ENCODE measurements at places on chromosomes 7 and 10. TPM values are rescaled to one million over a fixed set of nuclear protein-coding genes. Genes with fewer than 3 reads are reported as not detected.

Gene JMJD1C
- total RNA-seq: 74.4 TPM

Gene UTF1
- not detected for total RNA-seq

Gene UBTD1
- 16.1 TPM for total RNA-seq

Gene NKX1-2
- not detected for total RNA-seq

- no peaks in the 10 kb centered on the region for H3K27me3 ChIP-seq
- H3K4me1 ChIP-seq: no peaks in the 10 kb centered on the region
- H3K36me3 ChIP-seq: peaks cover 5% of the 10 kb centered on the region
- H3K27ac ChIP-seq: no peak overlapping the region
These were observed 18.2 kb downstream of the TCTN3 start for GRCh38 chr10:95675403-95676116.

GRCh38 chr7:120941064-120941463 lies 9.5 kb upstream of the ING3 start:
- no peak overlapping the region for H3K27ac ChIP-seq
- H3K4me1 ChIP-seq: no peaks in the 10 kb centered on the region
- no peaks in the 10 kb centered on the region for H3K27me3 ChIP-seq
- no peak overlapping the region for H3K4me3 ChIP-seq
- no peaks in the 10 kb centered on the region for H3K36me3 ChIP-seq

GRCh38 chr10:57035310-57035709 lies 674.3 kb upstream of the ZWINT start:
- no peaks in the 10 kb centered on the region for H3K36me3 ChIP-seq
- H3K27ac ChIP-seq: no peak overlapping the region
- no peak overlapping the region for H3K4me3 ChIP-seq
- no peaks in the 10 kb centered on the region for H3K27me3 ChIP-seq

GRCh38 chr10:10326116-10326515 lies 691.6 kb upstream of the CELF2 start:
- H3K36me3 ChIP-seq: no peaks in the 10 kb centered on the region
- no peaks in the 10 kb centered on the region for H3K27me3 ChIP-seq
- H3K4me1 ChIP-seq: no peaks in the 10 kb centered on the region
- no peak overlapping the region for H3K4me3 ChIP-seq
- H3K27ac ChIP-seq: no peak overlapping the region

DNA sequence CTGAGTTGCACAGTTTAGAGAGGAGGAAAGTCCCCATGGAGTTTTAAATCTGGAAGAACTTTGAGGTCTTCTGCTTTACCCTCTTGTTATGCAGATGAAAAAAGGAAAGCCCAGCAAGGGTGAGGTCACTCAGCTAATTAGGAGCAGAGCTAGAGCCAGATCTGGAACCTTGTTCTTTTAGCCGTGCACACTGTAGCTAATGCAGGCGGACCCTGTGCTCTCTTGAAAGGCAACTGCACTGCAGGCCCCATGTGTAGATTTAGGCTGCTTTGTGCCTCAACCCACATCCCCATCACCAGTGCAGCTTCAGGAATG lies 63.4 kb downstream of the SYPL1 start:
- DNase-seq: no peak
- no peak overlapping the region for H3K27ac ChIP-seq
- H3K4me1 ChIP-seq: no peaks in the 10 kb centered on the region

DNA sequence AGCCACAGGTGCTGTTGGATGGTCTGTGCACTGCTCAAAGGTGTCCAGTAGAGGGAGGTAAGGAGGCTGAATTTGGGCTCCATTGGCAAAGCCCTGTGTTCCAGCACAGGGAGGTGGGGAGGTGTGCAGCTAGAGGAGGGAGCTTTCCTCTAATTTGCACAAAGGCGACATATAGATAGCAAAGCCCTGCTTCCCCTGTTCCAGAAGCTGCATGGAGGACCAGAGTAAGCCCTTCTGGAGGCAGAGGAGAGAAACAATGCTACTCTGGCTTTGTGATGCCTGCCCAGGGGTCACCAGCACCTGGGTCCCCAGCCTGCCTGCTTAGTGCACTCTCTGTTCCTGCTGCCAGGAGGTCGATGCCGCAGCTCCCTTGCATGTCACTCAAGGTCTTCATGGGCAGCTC lies 3.4 kb upstream of the ARHGAP22 start:
- no peak overlapping the region for H3K27ac ChIP-seq
- H3K4me3 ChIP-seq: no peak overlapping the region
- no peaks in the 10 kb centered on the region for H3K4me1 ChIP-seq
- no peaks in the 10 kb centered on the region for H3K36me3 ChIP-seq
- no peak for DNase-seq

DNA sequence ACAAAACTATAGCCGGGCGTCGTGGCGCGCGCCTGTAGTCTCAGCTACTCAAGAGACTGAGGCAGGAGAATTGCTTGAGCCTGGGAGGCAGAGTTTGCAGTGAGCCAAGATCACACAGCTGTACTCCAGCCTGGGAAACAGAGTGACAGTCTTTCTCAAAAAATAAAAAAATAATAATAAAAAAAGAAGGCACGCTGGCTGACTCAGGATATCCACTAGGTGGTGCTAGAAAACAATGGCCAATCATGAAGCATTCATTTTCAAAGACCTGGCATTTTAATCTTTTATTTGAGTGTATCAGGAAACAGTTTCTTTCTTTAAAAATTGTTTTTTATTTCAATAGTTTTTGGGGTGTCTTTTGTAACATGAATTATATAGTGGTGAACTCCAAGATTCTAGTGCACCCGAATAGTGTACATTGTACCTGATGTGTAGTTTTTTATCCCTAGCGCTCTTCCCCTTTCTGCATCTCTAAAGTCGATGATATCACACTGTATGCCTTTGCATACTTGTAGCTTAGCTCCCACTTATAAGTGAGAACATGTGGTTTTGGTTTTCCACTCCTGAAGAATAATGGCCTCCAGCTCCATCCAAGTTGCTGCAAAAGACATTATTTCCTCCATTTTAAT lies 88.6 kb downstream of the LYZL1 start:
- no peak for DNase-seq
- no peaks in the 10 kb centered on the region for H3K27me3 ChIP-seq
- H3K4me1 ChIP-seq: no peaks in the 10 kb centered on the region
- H3K27ac ChIP-seq: no peak overlapping the region

- H3K4me3 ChIP-seq: peak within 1 kb of the TSS; percentile 48
- H3K27me3 ChIP-seq: peaks cover 19% of the 10 kb centered on the region
- H3K4me1 ChIP-seq: no peaks in the 10 kb centered on the region
- no peak for DNase-seq
- no peak within 1 kb of the TSS for H3K27ac ChIP-seq
These were observed at the start of gene RAB19 for GRCh38 chr7:140403878-140404564. Gene RAB19, plus strand, starts transcription at chr7:140404058. Its CDS starts 3,589 bp downstream, at chr7:140407647.

DNA sequence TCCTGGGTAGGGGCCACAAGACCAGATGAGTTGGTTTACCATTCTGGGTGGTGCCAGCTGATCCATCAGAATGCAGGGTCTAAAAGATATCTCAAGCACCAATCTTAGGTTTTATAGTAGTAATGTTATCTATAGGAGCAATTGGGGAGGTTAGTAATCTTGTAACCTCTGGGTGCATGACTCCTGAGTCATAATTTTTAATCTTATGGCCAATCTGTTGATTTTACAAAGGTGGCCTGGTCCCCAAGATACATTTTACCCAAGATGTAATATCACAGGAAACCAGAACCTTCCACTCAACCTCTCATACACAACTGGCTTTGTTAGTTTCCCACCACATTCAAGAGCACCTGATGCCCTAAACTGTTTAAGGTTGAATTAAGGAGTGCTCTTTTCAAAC lies 79.5 kb downstream of the C1GALT1 start:
- no peak overlapping the region for H3K4me3 ChIP-seq
- no peaks in the 10 kb centered on the region for H3K27me3 ChIP-seq
- no peak for DNase-seq
